Stimulated activated CD4-positive, alpha-beta T cell treated with anti-CD3 and anti-CD28 coated beads, Interleukin-1b, Interleukin-23, amount 100 ng/mL, for 24 hours (primary cell): ENCODE measurements at places on chromosomes 1 and 21.
A peak's percentile ranks its signal among the peaks of the same experiment; 100 is the strongest.

- DNase-seq: peak; percentile 33
Observed at GRCh38 chr1:41626616-41627375, 142.3 kb upstream of the EDN2 start.

GRCh38 chr1:232709386-232709785 lies 79.5 kb upstream of the SIPA1L2 start:
- no peak for DNase-seq

GRCh38 chr1:110760321-110760720 lies 85.6 kb upstream of the KCNA3 start:
- no peak for DNase-seq

DNA sequence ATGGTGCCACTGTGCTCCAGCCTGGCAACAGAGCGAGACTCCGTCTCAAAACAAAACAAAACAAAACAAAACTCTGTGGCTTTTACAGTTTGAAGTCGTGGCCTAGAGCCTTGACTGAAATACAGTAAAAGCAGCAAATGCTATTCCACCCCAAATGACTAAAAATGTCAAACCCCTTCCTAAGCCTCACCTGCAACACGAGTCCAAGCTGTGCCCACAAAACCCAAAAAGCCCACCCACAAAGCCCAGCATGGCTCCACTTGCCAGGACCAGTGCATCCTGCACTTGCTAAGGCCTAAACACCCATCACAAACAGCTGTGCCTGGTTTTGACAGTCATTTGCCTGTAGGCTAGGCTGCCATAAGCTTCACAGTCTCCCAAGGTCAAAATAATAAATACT lies 21.3 kb downstream of the VAV3 start:
- no peak for DNase-seq

DNA sequence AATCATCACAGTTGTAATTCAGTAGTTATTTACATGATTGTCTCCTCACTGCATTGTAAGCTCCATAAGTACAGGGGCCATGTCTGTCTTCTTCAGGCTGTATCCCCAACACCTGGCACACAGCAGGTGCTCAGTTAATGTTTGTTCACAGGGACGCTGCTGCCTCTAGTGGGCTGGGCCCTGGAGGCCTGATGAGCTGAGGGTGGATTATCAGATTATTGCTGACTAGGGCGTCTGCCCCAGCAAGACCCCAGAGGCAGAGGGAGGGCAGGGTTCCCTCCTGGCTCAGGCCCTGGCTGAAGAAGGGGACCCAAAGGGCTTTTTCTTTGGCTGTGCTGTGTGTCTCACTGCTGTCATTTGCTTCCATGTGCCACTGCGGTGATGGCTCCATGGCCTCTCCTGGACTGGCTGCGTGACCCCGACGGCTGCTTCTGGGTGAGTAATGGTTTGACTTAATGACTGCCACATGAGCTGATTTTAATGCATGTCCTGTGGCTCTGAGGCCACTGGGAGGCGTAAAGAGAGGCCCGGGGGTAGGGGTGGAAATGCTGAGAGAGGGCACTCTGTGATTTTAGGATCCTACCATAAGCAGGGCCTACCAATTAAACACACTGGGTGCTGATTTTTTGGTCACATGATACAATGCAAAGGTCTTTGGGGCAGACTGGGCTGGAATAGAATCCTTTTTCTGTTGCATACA lies 20.8 kb upstream of the EPB41 start:
- no peak for DNase-seq

- no peak for DNase-seq
Observed at GRCh38 chr21:16082038-16082816, 352.4 kb downstream of the USP25 start.

- no peak for DNase-seq
Observed at GRCh38 chr1:234866007-234866866, 256.3 kb upstream of the IRF2BP2 start.

GRCh38 chr1:37951041-37951782 lies 4.4 kb upstream of the INPP5B start:
- DNase-seq: no peak

DNA sequence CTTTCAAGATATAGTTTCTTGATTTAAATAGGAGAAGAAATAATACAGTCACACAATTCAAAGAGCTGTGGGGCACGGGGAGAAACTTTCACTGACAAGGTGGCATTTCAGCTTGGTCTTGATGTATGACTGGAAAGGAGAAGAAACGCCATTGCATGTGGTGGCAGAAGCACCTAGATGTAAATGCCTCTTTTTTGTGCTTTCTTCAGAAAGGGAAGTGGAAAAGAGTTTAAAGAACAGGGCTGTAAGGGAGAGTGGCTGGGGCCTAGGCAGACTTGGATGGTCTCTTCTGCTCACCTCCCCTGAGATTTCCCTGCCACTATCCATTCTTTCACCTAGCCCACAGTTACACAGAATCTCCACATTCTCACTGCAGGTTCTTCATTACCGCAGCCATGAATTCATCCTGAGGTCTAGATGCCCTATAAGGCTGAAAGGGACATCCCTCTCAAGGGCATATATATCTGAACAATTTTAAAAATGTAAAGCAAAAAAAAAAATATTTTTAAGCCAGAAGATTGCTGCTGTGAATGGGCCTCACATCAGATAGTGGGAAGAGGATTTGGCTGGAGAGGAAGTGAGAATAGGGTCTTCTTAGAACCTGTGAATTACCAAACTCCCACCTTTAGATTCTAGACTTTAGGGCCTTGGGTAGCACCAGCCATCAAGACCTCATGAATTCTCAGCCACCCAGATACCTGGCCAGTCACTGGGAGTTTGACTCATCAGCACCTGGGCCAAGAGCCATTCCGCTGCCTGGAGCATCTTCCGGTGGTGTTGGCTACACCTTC lies 23.4 kb downstream of the CACNA1E start:
- DNase-seq: no peak

GRCh38 chr21:34574601-34575529 lies 40.0 kb downstream of the RCAN1 start:
- DNase-seq: no peak

DNA sequence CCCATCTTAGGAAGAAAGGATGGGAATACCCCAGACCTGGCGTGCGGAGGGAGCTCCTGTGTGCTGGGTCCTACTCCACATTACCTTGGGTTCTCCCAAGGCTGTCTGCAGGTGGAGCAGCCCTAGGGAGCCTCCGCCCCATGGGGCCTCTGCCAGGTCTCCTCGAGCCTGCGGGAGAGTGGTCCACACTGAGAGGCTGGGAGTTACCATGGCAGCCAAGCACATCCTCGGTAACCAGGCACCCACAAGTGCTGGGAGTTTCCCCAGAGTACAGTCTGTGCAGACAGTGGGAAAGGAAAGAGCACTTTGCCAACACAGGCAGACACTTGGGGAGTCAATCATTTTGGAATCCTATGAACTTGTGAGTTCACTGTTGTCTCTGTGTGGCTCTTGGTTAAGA lies 249.4 kb downstream of the DYRK1A start:
- no peak for DNase-seq

- no peak for DNase-seq
Observed at GRCh38 chr1:99645699-99646531, at the start of gene PALMD. Gene PALMD, plus strand, starts transcription at chr1:99646113. Its CDS starts 205 bp downstream, at chr1:99646318.

- no peak for DNase-seq
Observed at GRCh38 chr1:205619376-205619775, 12.4 kb downstream of the ELK4 start.

DNA sequence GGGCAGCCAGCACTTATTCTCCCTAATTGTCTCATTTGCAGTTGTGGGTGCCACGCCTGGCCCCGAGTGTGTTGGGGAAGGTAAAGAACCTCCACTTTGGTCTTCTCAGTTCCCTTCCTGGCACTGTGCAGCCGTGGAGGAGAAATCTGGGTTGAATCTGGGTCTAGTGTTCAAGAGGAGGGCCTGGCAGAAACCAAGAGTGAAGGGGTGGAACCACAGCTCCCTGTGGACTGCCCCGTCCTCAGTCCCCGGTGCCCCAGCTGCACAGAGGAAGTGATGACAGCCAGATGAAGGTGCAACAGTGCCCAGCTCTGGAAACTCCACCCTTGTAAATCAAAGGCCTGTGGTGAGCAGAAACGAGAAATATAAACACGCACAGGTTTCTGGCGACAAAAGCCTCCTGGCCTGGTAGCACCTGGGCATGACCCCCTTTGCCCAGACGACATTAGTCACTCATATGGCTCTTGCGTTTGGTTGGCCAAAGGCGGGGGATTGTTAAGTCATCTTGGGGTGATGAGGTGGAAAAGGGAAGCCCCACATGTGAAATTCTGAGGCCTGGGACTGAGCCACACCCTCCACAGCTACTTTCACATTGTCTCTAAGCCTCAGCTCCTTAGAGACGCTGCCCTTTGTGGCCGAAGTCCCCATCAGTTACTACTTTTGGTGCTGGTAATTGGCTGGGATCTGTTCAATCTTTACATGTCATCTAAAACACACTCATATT lies 4.2 kb upstream of the ECE1 start:
- peak; percentile 48 for DNase-seq

DNA sequence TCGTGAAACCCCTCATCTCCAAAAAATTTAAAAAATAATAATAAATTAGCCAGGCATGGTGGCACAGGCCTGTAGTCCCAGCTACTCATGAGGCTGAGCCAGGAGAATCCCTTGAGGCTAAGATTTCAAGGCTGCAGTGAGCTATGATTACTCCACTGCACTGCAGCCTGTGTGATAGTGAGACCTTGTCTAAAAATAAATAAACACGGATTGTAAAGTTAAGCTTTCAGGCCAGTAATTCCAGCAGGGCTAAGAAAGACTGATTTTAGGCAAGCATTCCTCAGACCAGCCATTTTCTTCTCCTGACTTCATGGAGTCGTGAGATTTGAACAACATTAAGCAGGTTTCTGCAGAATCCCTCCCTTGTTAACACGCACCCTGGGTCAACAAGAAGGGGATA lies 77.2 kb upstream of the EFHD2 start:
- DNase-seq: no peak

DNA sequence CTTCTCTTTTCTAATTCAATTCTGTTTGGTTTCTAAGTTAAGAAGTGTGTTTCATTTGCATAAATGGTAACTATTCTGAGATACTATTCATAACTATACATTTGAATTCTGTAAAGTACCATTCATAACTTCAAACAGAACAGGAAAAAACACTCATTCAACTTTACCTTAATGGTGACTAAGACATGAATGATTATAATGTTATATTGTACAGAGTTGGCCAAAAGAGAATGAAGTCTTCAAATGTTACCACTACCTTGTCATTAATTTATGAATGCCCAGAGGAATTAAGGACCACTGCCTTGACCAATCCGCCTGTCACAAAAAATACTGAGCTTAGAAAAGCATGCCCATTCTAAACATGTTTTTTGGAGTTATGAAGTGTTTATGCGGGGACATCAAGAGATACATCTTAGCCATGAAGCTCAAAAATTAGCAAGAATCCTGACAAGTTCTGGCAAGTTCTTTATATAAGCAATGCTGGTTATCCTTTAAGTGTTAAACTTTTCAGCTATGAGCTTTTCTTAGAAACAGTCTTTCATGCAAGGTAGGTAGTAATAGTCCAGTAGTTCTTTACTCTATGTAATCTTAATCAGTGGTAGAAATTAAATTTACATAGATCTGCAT lies 7.9 kb downstream of the WASF2 start:
- no peak for DNase-seq

DNA sequence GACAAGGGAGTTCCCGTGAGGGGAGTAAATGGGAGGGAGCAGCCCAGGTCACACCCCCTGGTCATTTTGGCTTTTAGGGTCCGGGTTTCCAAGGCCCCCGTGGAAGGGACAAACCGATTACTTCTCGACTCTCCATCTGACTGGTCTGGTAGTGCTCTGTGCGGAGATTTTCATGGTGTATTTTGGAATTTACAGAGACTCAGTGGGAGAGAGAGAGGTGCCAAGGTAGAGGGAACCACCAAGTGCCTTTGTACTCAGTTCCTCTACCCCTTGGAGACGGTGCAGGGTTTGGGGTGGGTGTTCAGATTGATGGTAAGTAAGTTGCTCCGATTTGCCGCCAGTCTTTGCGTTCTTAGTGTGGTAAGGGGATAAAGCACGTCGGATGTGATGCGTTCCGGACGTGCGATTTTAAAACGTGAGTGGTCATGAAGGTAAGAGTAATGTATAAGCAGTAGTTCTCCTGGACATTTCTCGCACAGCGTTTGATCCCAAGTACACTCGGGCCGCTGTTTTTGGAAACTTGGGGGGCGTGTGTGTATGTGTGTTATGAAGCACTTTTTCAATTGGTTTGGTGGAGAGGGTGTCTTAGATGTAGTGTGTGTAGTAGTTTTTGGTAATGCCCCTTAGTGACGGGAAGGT lies 682 bp downstream of the SUCO start:
- peak; percentile 1 for DNase-seq

DNA sequence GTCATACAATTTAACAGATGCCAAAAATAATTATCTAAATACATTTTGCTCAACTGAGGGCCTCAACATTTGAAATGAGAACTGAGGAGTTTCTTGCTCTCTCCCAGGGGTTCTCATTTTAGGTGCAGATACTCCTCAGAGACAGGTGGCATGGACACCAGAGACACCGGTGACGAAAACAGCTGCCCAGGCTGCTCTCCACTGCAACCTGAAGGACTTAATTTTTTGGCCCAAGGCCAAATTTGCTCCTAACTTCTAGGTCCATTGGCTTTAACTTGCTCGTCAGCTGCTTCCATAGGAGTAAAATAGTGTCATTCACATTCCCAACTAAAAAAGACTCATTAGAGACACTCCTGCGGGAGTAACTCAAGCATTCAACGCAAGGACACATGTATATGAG lies 87.0 kb downstream of the NRIP1 start:
- DNase-seq: no peak

GRCh38 chr1:42675467-42675866 lies 6.8 kb upstream of the YBX1 start:
- DNase-seq: no peak

GRCh38 chr1:44261962-44262361 lies 48.7 kb downstream of the DMAP1 start:
- no peak for DNase-seq

DNA sequence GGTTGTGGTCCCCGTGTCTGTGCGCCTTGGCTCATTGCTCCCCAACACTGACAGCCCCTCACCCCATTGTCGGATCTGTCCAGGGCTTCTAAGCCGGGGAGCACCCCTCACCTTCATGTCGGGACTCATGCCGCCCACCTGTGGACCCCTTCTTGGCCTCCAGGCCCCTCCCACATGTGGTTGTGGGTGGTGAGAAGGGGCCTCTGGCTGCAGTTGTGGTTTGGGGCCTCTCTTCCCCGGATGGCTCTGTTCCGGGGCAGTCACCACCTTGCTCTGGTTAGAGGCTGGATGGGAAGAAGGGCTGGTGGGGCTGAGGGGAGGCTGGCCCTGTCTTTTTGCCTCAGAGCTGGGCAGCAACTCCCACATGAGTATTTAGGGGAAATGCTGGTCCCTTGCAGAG lies 158.6 kb upstream of the C1orf174 start:
- DNase-seq: no peak
